ENCODE measurements at places on chromosomes 1 and 21.

GRCh38 chr1:55707196-55707595 lies 492.0 kb upstream of the USP24 start:
- DNase-seq, result no peak

DNA sequence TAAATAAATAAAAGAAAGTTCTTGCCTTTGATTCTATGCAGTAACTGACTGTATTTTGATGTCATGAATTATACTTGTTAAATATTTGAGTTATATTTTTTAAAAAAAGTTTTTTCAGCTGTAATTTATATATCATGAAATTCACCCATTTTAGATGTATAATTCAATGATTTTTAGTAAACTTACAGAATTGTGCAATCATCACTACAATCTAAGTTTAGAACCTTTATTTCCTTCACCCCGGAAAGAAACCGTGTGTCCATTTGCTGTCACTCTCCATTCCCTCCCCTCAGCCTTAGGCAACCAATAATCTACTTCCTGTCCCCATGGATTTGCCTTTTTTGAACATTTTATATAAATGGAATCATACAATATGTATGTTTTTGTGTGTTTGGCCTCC lies 32.5 kb upstream of the DISC1 start:
- no peak for DNase-seq

DNA sequence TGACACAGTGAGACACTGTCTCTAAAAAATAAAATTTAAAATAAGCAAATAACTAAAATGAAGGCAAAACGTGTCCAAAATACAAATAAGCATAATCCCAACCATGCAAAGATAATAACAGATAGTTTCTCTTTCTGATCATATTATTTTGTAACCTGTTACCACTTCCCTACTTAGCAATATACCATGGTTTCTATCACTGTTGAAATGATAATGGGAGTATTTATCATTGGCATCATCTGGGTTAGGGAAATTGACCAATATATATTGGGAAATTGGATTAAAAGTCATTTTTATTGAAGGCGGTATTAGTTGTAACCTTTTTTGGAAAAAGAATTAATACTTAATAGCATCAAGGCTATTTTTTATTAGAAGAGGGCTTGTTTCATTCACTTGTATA lies 47.0 kb downstream of the USP25 start:
- DNase-seq, result no peak

- DNase-seq, result no peak
Observed at GRCh38 chr1:153922076-153922971, 448 bp downstream of the GATAD2B start.

- DNase-seq, result no peak
Observed at GRCh38 chr1:55635856-55636255, 420.7 kb upstream of the USP24 start.

DNA sequence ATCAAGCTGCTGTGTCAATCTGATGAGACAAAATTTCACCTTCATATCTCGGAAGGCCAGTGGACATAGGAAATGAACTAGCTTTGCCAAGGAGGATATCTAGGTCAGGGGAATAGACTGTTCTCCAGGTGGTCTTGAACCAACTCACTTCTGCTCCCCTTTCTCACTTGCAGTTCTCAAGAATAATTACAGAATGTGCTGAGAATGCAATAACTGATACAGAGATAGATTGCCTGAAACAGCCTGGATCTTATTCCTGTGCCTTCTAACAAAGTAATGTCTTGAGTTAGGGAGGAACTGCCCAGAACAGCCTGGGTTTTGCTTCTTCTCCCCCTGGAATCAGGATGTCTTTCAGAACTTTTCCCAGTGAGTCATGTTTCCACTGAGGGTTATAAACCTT lies 636.7 kb downstream of the KCNT2 start:
- no peak for DNase-seq

DNA sequence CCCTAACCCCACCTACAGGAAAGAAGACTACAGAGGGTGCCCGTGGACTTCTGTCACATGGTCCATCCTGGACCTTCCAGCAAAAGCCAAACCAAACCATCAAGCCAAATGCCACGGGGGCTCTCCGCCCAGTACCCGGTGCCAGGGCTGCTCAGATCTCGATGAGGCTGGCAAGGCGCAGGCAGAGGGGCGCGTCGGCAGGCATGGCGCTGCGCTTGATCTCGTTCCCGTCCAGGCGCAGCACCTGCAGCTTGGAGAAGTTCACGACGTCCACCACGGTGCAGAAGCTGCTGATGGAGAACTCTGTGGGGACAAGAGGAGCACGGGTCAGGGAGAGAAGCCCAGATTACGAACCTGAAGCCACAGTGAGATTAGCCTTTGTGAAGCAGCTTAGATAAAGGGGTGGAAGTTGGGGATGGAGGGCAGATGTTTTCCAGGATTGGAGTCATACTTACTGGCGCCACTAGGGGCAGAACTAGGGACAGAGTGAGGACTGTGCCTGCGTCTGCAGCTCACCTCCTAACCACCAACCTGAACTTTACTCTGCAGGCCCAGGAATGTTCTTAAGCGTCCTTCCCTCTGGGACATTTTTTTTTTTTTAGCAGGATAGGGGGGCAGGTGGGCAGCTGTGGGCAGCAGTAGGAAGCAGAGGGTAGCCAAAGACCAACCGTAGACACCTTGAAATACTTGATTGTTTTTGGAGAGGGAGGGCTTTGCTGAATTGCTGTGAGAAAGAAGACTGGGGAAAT lies 8.6 kb downstream of the FMOD start:
- DNase-seq, result no peak
